Stromal cell of bone marrow (primary cell): ENCODE measurements at places on chromosomes 4 and X.

DNA sequence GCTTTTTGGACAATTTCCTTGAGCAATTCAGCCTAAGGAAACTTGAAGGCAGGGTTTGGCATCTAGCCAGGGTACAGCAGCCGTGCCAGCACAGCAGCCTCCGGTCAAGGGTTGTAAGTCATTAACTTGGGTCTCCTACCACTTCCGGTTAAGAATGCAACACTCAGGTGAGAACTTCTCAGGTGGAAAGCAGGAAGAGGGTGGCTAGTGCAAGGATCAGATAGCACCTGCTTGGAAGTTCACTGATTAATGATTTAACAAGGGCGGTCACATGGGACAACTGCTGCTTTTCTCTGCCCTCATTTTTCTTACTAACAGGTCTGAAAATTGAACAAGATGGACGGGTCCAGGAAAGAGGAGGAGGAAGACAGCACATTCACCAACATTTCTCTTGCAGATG lies 30.1 kb upstream of the SCOC start:
- DNase-seq, result no peak

- no peak for DNase-seq
Observed at GRCh38 chr4:38306482-38307071, 346.4 kb downstream of the PTTG2 start.

DNA sequence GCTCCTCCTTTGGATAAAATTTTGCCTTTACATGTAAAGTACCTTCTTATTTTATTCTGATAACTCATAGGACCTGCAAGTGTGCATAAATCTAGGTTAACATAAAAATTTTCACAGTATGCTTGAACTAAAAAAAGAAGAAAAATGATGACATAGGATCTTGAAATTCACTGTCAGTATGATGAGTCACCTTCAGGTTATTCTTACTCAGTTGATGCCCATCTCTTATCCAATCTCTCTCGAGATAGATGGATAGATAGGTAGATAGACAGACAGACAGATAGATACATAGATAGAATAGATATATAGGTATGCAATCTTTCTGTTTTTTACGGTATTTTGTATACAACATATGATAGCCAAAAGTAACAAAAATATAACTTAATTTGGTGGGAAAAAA lies 485.5 kb downstream of the NAF1 start:
- DNase-seq, result no peak

GRCh38 chrX:136754651-136755050 lies 26.1 kb downstream of the ARHGEF6 start:
- peak; percentile 30 for DNase-seq
